ENCODE measurements at places on chromosomes 7 and 10.

DNA sequence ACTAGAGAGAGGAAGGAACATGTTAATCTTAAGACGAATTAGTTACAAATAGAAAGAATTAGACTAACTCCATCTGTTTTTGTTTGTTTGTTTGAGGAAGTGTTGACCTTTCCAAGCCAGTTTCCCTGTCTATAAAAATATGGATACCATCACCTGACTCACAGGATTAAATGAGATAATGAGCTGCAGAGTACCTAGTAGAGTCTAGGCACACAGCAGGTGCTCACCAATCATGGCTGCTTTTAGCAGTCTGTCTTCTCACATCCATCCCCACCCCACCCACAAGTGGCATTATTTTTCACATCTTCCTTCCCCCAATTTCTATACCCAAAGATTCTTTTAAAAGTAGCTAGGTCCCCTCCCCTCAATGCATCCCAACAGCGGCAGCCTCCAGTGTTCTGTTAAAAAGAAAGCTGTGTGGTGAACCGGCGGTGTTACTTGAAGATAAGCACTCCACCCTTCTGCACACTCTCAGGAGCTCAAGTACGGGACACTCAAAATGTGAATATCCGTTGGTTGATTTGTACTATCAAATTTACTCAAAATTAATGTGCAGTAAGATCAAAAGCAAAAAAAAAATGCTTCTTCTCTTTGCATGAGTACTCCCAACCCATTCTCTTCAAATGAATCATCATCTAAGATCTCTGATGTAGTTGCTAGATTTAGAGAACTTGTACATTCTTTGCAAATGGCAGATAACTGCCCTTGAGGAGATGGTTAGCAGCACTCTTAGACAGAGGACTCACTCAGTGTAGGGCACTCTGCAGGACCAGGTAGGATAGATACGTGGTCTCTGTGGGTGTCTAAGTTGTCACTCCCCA is 145.4 kb upstream of the ASAH2 start:
- DNase-seq, result peak; percentile 19

GRCh38 chr7:151408839-151409666 is 785 bp downstream of the WDR86 start:
- no peak for DNase-seq

DNA sequence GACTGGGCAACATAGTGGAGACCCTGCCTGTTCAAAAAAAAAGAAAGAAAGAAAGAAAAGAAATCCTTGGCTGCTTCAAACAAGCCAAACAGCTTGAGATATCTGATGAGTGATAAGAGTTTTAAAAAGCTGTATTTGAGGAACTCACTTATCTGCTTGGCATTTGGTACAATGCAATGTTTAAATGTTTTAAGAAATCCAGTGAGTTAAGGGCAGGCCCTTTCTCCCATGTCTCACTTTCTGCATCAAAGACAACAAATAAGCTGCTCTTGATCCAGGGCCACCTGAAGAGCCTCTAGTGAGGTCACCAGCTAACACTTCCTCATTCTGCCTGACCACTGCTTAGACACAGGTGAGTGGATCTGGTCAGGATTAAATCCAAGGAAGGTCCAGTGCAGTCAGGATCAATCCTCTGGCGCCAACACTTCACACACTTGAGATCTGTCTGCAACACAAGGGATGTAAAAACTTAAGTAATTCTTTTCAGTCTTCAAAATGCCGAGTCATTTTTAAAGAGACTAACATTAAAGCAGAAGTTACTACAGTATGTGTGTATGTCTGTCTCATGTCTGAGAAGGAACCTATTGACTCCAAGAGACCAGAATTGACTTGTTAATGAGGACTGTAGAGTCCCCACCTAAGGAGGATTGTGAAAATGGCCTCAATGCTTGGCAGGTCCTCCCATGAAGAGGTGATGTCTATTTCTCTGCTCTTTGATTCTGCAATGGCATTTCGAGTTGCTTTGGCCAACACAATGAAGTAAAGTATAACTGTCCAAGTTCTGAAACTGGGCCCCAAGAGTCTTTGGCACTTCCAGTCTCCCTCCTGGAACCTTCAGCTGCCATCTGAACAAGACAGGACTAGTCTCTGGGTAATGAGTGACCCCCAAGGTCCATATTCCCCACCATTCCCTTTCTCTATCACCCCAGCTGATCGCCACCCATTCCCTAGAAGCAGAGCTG is 43.1 kb downstream of the CREB3L2 start:
- DNase-seq, result no peak

GRCh38 chr10:113594652-113595051 is 41.8 kb downstream of the HABP2 start:
- no peak for DNase-seq

DNA sequence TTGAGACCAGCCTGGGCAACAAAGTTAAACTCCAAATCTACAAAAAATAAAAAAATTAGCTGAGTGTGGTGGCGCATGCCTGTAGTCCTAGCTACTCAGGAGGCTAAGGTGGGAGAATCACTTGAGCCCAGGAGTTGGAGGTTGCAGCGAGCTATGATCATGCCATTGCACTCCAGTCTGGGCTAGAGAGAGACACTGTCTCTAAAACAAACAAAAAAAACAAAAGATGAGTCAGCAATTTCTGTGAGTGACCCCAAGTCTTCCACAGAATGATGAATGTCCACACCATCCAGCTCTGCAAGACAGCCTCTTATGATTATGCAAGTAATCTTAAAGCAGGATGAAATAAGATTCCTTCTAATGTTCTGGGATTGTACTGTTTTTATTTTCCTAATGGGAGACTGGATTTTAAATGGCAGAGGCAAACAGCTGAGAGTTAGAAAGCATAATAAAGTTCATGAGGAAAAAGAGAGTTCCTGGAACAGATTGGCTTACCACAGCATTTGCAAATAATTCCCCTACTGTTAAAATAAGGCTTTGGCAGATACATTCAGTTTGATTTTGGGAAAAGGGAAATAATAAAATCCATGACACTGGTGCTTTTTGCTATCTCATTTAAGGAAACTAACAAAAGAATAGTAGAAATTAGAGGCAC is 18.9 kb upstream of the PRKAR2B start:
- no peak for DNase-seq
